T follicular helper cell (primary cell): ENCODE measurements at places on chromosomes 2 and 18.

DNA sequence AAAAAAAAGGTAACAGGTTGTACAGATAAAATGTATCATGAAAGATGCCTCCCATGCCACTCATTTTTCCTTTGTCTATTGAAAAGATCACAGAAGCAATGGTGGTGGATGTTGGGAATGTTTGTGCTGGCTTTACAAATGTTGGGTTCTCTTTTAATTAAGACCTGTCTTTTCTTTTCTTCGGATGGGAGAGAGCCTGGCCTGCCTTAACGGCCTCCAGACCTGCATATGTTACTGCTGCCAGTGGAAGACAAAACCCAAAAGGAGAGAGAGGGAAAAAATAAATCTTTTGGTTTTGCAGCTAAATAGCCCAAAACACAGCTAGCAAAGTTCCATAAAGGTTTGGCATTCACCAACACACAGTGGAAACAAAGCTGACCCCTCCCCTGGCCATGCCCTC is 50.5 kb upstream of the FZD7 start:
- no peak for DNase-seq

DNA sequence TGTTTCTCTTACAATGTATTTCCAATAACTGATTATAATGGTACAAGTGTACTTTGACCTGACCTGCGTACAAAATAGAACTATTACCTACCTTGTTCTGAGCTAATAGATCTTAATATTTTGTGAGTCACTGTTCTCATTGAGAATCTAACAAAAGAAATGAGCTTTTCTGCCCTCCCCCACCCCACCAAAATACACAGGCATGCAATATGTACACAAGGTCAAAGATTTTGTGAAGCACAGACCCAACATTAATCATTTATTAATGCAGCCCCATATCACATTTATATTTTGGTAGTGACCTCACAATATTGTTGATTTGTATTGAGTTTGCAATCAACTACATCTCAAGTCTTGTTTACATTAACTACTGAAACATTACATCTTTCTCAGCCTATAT is 86.5 kb downstream of the CDH20 start:
- no peak for DNase-seq

DNA sequence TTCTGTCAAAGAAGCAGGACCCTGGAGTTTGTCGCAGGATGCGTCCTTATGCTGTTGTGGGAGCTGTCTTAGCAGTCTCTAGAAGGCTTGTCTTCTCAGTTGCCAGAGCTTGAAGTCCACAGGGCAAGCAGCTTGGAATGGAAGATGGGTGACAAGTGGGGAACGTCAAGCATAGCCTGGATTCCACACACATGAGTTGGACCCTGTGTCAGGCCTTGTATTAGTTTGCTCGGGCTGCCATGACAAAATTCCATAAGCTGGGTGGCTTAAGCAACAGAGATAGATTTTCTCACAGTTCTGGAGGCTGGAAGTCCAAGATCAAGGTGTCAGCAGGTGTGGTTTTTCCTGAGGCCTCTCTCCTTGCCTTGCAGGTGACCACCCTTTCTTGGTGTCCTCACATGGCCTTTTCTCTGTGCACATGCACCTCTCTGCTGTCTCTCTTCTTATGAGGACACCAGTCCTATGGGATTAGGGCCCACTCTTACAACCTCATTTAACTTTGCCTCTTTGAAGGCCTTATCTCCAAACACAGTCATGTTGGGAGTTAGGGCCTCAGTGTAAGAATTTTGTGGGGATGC is 51.3 kb downstream of the THNSL2 start:
- DNase-seq: no peak

DNA sequence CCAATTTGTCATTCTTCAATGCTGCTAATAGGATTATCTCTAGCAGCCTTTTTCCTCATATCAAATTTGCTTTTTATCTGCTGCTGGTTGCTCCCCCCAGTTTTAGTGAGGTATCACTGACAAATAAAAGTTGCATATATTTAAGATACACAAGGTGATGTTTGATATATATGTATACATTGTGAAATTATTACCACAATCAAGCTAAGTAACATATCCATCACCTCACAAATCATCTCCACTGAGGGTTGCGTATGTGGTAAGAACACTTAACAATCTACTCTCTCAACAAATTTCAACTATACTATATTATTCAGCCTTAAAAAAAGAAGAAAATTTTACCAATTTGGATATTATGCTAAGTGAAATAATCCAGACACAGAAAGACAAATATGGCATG is 30.5 kb upstream of the UBE2E3 start:
- no peak for DNase-seq

DNA sequence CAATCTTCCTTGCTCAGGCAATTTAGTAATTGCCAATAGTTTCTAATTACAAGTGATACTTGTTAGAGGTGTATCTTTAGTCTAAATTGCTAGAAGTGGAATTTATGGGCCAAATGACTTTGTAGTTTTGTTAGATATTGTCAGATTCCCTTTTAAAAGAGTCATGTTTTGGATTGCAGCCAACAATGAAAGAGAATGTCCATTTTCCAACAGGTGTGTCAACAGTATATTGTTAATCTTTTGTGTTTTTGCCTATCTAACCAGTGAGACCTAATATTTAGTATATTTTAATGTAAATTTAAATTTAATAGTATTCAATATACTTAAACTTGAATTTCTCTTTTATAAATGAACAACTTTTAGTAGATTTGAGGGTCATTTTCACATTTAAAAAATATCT is 259.4 kb upstream of the ETAA1 start:
- no peak for DNase-seq

DNA sequence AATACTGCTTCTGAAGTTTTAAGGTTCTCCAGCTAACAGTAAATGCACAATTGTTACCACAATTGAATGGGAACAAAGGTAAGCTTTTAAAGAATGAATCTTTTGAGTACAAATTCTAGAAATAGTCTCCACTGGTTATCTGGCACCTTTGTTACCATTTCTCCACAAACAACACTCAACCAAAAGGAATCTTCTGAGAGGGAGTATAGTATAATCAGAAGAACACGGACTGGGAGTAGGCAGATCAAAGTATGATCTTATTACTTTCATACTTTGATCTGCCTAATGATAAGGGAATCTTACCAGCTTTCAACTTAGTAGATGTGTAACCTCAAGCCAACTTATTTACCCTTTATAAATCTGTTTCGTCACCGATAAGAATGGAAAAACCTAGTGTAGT is 1.4 kb downstream of the CEP76 start:
- DNase-seq: no peak

DNA sequence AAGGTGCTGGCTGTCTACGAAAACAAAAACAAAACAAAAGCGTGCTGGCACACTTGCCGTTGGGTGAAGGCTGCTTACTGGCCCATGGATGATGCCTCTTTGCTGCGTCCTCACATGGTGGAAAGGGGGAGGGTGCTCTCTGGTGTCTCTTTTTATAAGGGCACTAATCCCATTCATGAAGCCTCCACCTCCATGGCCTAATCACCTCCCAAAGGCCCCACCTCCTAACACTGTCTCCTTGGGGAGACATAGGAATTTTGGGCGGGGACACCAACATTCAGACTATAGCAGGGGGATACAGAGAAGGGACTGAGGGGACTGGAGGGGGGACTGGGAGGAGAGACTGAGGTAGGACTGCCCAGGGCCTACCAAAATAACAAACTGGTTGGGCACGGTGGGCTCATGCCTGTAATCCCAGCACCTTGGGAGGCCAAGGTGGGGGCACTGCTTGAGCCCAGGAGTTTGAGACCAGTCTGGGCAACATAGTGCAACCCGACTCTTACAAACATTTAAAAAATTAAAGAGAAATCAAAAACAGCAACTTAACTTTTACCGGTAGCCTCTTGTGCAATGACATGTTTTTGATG is 14.5 kb downstream of the PTMA start:
- DNase-seq: no peak

DNA sequence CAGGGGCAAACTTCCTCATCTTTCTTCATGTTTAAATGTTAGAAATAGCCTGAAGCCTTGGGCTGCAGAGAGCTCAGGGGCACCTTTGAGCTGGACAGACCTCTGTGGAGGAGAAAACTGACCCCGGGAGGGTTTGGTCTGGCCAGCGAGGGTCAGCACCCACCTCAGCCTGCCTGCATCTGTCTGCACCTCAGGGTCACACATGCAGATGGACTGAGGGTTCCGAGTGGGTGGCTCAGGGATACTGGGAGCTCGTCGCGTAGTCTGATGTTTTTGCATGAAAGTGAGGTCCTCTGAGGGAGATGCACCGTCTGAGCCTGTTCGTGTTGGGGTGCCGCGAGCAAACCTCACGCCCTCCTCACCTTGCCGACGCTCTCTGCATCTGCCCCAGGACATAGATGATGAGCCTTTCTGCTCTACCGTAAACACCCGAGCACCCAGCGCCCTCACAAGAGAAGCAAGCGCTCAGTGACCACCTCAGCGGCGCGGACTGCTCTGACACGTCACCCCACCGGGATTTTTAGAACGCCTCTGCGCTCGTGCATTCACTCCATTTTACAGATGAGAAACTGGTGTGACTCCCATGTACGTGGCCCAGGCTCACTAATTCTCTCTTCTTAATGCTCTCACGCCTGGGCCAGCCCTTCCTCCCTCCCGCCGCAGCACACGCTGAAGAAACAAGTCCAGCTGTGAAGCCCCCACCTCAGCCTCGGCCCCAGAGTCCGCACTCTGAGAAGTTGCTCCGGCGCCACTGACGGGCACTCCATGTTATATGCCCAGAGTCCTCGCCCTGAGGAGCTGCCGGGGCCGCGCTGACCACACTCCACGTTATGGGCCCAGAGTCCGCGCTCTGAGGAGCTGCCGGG is 9.5 kb downstream of the KCNG2 start:
- no peak for DNase-seq

GRCh38 chr18:36851202-36851590 is 22.3 kb downstream of the KIAA1328 start:
- no peak for DNase-seq

- no peak for DNase-seq
Observed at GRCh38 chr2:173119944-173120343, 44.3 kb downstream of the MAP3K20 start.

DNA sequence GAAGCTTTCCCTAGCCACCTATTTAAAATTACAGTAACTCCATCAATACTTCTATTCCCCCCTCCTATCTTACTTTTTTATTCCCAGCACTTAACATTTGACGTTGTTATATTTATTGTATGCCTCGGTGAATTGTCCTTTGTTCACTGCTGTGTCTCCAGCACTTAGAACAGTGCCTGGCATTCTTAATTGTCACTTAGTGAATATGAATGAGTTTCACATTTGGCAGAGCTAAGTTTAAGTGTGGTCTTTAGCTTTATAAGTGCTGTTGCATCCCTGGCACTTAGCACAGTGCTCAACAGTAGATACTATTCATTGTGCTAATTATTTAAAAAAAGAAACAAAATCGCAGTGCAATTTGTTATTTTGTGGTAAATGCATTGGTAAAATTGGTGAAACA is 1.7 kb downstream of the RMP24 start:
- DNase-seq: no peak

DNA sequence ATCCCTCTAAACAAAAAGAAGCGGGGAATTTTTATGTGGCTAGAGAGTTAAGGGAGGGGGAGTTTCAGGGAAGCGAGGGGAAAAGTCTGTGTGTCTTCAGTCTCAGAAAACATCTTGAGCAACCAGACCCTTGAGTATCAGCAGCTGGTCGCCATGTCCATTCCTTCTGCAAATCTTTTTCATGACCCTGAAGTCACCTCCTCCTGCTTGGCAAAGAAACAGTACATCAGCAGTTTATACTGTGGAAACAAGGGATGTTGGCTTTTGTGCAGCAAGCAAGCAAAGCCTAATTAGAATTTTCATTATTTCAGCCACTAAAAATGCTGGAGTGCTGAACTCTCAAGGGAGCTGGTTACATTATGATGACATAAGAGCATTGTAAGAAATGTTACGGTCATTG is 187.4 kb upstream of the SLC8A1 start:
- DNase-seq: no peak
